ENCODE measurements at places on chromosomes 12 and 14.

- no peak for DNase-seq
These were observed 54.6 kb upstream of the ATF7IP start for GRCh38 chr12:14310866-14311265.

DNA sequence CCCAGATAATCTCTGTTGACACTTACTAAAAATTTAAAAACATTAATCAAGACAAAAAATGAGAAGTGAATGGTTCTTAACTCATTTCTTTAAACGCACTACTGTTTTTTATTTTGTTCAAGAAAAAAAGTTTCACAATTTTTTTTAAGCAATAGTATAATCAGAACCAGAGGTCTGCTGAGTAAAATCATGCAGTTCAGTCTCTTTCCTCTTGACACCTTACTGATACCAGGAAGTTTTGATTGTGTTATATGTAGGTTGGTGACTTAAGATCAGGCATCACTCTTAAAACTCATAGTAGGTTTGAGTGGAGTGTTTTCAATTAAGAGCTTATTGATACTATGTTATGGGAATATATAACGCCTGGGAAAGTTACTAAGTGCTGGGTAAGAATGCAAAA, 121.4 kb downstream of the TRMT5 start:
- no peak for DNase-seq

GRCh38 chr12:55729819-55730818, 1.3 kb upstream of the CD63 start:
- peak; percentile 41 for DNase-seq

- DNase-seq, result no peak
These were observed 22.3 kb upstream of the CHGA start for GRCh38 chr14:92900660-92901059.

GRCh38 chr14:47208434-47208833, 467.0 kb downstream of the MDGA2 start:
- no peak for DNase-seq

- DNase-seq, result no peak
These were observed 50.7 kb downstream of the RBMS2 start for GRCh38 chr12:56572288-56572687.

GRCh38 chr14:89746654-89747053, 207.9 kb downstream of the EFCAB11 start:
- DNase-seq, result no peak

DNA sequence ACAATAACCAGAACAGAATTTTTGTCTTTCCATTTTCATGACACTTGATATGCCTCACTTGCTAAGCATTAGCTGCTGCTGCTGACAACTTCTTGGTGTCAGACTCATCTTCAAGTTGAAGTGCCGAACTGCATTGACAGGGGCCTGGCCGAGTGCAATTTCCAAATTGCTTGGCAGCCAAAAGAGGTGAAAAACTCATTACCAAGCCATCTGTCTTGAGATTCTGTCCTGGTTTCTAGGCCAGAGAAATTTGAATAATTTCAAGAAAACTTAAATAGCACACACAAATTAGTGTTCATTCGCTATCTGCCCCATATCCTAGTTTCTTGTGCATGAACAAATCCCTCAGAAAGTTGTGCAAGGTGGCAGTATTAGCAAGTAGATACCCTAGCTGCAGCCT, 165.3 kb upstream of the RASSF8 start:
- DNase-seq, result no peak

GRCh38 chr14:68634332-68634731, 158.5 kb downstream of the ZFP36L1 start:
- no peak for DNase-seq

DNA sequence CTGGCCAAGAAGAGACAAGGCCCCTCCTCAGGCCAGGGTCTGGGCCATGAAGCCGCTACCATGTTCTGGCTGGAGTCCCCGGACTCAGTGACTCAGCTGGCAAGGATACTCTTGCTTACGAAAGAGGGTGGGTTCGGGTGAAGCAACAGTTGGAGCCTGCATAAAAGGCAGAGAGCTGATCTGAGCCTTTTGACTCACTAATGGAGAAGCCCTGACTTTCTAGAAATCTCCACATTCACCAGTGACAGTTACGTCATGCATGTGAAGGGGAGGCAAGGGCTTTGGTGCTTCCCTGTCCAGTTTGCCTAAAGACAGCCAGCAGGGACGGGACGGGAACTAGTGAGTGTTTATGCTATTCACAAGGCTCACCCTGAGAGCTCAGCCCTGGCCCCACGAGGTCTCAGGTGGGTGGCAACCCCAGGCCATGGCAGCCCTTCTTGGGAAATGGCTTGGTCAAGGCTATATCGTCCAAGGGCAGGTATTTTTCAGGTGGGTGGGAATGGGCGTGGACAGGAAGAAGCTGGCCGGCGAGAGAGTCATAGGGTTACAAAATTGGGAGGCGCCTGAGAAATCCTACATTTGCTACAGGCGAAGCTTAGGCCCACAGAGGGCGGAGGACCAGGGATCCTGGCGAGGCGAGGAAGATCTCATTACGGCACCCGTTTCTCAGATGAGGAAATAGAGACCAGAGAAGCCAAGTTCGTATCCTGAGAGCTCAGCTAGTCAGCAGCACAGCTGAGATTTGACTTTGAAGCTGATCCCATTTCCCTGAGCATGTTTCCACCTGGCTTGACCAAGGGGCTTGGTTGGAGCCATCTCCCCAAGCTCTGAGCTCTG, 314.6 kb downstream of the BCL11B start:
- no peak for DNase-seq

DNA sequence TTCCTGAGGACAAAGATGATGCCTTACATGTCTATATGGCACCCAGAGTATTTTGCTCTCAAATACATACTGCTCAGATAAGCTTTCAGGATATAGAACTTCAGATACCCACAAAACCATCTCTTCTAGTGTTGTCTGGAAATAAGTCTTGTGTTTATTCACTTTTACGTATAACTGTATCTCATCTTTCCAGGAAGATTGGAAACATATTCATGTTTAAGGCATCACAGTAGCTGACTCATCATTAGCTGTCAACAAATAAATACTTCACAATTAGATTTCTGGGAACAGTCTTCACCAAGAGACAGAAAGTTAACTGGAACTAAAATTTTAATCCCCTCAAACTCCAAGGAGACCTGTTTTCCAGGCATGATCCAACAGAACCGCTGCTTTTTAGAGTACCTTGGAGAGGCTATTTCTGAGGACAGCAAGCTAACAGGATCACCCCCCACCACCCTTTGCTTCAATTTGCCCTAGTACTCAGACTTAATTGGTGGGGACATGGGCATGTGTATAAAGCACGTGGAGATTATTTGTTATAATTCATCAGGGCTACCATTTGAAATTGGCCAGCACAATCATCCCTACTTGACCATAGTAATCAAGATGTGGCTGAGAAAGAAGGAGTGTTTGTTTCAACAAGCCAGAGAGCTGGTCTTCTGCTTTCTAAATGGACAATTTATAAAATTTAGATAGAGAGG, 129.3 kb upstream of the HIF1A start:
- DNase-seq, result no peak

DNA sequence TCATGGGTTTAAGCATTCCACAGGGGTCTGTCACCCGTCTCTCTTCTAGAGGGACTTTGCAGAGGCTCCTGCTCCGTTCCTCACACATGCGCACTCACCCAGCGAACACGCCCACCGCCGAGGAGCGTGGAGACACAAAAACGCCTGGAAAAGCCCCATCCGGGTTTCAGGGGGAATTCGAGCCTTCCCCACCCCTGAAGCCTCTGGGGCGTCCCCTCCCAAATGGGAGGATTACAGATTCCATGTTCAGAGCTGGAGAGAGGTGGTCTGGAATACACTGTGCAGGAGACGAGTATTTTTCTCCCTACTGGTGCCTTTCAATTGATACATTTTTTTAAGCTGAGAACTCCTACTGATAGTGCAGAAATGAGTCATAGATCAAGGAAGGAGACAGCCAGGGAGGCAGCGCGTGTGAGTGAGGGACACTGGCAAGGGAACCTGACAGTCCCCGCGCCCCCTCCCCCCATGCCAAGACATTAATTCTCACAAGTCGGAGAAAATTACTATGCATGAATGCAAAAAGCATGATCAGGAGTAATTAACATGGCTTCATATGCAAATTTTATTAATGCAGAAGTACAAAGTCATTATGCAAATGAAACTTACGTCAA, 36.9 kb downstream of the BCL11B start:
- DNase-seq, result peak; percentile 79

DNA sequence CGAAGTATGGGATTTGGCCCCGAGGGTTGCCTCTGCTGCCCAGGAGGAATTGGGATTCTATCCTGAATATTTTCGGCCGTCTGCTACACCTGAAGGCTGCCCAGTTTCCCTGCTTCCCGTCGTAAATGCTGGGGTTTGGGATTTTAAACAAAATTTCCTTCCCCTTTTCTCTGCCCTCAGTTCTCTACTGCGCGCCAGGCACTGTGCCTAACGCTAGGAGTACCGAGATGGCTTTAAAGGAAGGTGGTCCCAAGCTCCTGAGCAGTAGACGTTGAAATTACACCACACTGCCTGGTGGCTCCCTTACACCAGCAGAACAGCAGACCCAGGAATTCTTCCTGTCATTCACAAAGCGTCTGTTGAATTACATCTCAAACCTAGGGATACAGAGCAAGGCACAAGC, 566 bp upstream of the PRDM4 start:
- no peak for DNase-seq

DNA sequence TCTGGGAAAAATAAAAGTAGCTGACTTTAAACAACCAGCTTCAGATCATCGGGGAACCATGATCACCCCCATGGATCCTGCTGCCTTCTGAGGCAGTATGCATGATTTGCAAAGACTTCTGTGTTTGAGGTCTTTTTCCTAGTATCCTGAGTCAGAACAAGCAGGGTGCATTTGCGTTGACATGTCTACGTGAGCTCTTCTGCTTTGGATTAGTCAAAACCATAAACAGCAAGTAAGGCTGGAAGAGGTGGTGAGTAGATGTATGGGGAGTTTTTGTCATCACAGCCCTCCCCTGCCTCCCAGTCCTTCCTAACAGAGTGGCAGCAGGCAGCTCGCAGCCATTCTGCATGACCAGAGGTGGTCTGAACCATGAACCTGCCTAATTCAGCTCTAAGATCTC, 24.1 kb downstream of the PLEKHG7 start:
- no peak for DNase-seq

DNA sequence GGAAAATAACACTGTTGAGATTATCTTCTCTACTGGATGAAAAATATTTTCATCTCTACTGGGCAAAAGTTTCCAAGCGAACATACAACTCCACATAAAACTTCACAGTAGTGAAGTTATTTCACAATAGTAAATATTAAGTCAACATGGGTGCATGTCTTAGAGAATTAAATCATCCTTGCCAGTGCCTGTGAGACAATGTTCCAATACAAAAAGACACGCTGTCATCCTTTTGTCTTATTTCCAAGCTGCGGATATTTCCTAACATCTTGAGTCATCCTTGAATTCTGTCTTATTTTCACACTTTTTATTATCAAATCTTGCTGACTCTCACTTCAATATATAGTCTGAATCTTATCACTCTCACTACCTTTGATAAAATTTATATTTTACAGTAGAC, 142.9 kb upstream of the KITLG start:
- DNase-seq, result no peak

- DNase-seq, result no peak
These were observed 98.7 kb upstream of the PLXNC1 start for GRCh38 chr12:94049718-94050117.

DNA sequence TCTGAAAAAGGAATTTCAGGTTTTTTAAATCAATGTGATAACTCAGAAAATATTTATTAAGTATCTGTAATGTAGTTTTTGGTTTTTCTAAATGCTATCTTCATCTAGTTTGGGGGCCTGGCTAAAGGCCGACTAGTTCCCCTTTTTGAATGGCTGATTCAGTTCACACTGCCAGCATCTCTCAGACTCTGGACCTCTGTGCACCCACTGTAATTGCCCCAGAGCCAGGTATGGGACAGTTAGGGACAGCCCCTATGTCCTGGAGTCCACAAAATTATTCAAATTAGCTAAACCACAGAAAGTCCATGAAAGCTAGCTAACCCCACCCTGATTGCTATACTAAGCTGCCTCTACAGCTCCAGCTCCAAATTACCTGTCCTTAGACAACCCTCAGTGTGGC, 49.1 kb upstream of the RGS6 start:
- DNase-seq, result no peak

DNA sequence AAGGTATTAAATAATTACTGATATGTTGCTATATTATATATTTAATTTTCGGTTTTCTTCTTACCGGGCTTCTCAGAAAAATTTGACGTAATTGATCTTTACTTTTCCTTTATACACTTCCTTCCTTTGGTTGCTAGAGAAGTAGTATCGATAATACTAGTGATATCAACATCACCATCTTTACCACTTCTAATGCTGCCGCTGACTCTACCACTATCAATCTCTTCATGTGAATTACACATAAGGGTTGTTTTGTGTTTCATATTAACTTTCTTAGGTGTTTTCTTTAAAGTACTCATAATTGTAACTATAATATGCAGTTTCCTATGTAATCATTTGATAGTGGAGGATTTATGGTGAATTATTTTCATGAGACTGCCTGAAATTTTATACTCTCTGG, 30.9 kb upstream of the KLRF1 start:
- no peak for DNase-seq

DNA sequence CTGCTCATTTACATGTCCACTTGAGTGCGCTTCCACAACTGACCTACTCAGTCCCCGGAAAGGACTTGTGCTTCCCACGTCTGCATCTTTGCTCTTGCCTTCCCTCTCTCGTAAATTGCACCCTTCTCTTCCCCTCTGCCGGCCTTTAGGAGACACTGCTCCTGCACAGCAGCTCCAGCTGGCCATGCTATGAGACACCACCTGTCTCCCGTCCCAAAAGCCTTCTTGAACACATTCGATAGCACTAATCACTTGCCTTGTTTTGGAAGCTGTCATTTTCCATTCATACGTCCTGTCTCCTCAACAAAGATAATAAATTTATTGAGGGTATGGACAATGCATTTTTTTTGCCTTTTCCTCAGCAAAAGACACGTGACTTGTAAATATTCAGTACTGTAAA, 15.7 kb upstream of the KCNA1 start:
- DNase-seq, result no peak

GRCh38 chr12:132158677-132159554, 14.7 kb downstream of the NOC4L start:
- peak; percentile 12 for DNase-seq

DNA sequence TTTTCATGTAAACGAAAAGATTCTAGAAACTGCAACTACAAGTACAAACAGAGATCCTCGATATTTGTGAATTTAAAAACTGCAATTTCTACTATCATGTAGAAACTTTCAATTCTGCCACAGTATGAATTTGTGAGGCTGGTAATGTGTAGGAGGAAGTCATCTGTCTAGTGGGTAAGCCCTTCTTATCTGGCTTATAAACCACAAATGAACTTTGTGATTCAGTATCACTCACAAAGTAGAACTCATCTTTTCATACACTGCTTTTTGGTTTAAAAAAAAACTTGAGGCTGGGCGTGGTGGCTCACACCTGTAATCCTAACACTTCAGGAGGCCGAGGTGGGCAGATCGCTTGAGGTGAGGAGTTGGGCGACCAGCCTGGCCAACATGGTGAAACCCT, 20.7 kb downstream of the GTF2A1 start:
- no peak for DNase-seq

GRCh38 chr14:98593361-98593761, 678.6 kb downstream of the BCL11B start:
- DNase-seq, result no peak
